ENCODE measurements at places on chromosomes 2 and 18. TPM values are rescaled to one million over a fixed set of nuclear protein-coding genes. Genes with fewer than 3 reads are reported as not detected.

DNA sequence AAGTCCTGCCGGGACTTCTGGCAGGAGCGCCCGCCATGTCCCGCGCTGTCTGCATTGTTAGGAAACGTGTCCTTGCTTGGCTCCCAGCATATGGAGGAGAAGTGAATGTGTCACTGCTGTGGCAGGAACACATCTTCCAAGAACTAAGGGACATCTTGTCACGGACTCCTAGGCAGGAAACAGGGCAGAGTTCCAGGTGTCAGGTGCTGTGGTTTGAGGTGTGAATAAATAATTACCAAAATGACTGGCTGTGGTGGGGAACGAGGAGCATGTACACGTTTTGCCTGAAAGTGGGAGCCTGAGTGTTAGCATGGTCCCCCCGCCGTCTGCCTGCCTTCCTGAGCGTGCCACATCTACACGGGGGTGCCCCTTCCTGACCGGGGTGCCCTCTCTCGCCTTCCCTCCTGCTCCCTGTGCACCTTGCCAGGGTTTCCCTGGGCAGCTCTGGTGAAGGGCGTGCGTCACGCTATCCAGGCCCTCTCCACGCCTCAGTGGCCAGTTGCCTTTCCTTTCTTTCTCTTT lies 237.5 kb downstream of the LDLRAD4 start:
- no peak overlapping the region for H3K27ac ChIP-seq
- peaks cover 43% of the 10 kb centered on the region for H3K27me3 ChIP-seq
- no peaks in the 10 kb centered on the region for H3K36me3 ChIP-seq
- no peaks in the 10 kb centered on the region for H3K4me1 ChIP-seq

DNA sequence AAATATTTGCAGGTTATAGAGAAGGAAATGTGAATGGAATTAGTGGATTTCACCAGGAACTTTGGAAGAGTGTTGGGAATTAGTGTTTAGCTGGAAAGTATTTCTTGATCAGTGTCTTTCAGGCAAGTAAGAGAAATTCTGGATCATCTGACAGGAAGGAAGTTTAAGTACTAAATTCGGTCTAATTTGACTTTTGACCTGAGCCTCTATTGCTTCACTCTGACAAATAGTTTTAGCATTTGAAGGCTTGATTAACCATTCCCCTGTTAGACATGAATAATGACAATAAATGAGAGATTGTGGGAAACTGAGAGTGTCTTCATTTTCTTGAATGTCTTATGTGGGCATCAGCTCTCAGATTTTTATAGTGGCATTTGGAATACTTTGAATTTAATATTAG lies 16.0 kb downstream of the CCNT2 start:
- peaks cover 35% of the 10 kb centered on the region for H3K4me1 ChIP-seq
- H3K36me3 ChIP-seq = peaks cover 34% of the 10 kb centered on the region
- no peaks in the 10 kb centered on the region for H3K27me3 ChIP-seq
- peak overlapping the region; percentile 11 for H3K4me3 ChIP-seq
- no peak for DNase-seq

DNA sequence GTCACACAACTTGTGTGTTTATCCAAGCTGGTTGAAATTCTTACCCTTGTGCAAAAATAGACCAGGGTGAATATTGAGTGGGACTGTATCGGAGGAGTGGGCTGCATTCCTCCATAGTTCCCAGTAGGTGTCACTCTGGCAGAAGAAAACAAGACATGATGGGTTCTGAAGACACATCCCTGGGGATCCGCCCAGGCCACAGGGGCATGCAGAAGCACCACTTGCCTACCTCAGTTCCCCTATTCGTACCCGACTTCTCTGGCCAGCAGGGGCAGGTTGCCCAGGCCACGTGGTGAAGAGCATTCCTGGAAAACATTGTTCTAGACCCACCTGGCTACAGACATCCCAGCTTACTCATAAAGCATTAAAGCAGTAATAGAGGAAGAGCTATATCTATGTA lies 168.2 kb downstream of the FAM210A start:
- H3K36me3 ChIP-seq = no peaks in the 10 kb centered on the region
- no peak overlapping the region for H3K27ac ChIP-seq
- no peak overlapping the region for H3K4me3 ChIP-seq
- no peaks in the 10 kb centered on the region for H3K4me1 ChIP-seq
- DNase-seq = peak; percentile 23
- H3K27me3 ChIP-seq = peaks cover 53% of the 10 kb centered on the region

DNA sequence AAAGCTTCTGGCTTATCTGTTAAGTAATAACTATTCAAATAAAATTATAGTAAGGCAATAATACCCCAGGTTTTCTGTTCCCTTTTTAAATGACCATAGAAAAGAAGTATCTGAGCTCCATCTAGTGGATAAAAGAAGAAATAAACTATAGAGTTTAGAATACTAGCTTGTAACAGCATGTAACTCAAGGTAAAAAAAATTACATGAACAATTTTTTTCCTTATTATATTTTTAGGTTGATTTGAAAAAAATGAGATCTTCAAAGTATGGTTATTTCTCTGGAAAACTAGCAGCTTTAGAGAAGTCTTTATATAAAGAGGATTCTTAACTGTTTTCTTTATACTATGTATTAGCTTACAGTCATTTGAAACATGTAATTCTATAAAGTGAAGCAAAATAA lies 58.1 kb downstream of the NCKAP1 start:
- H3K4me1 ChIP-seq = no peaks in the 10 kb centered on the region
- no peak for DNase-seq
- H3K27me3 ChIP-seq = no peaks in the 10 kb centered on the region
- peaks cover 25% of the 10 kb centered on the region for H3K36me3 ChIP-seq

DNA sequence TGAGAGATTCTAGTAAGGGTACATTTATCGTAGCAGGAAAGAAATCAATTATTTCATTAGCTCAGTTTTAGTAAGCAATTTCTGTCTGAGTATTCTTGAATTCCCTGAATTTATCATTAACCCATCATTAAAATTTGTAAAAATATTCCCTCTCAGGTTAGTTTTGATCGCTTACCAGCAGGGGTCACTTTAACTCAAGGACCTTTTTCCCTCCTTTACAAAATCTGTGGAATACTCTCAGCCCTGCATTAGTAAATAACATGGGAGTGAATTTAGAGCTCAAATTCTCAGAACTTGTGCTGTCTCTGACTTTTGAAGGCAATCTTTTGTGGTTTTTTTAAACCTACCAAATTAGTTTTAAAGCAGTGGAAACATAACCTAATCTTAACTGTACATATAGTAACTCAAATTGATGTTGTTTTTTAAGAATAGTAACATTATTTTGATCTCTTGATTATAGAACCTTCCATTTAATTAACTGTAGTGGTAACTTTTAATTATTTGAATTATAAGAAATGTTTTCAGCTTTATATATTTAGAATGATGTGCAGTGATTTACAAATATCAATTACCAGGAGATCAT lies 97.2 kb downstream of the AGPS start:
- H3K27me3 ChIP-seq = no peaks in the 10 kb centered on the region
- DNase-seq = no peak
- peaks cover 5% of the 10 kb centered on the region for H3K36me3 ChIP-seq
- no peak overlapping the region for H3K27ac ChIP-seq
- H3K4me1 ChIP-seq = no peaks in the 10 kb centered on the region

- H3K27ac ChIP-seq = no peak overlapping the region
- H3K27me3 ChIP-seq = no peaks in the 10 kb centered on the region
- DNase-seq = no peak
- H3K4me1 ChIP-seq = no peaks in the 10 kb centered on the region
- no peaks in the 10 kb centered on the region for H3K36me3 ChIP-seq
These were observed 306.1 kb downstream of the CPS1 start for GRCh38 chr2:210862283-210863065.

- H3K27me3 ChIP-seq = peaks cover 9% of the 10 kb centered on the region
- H3K36me3 ChIP-seq = no peaks in the 10 kb centered on the region
- DNase-seq = no peak
- no peak overlapping the region for H3K4me3 ChIP-seq
- H3K4me1 ChIP-seq = peaks cover 49% of the 10 kb centered on the region
These were observed 294.9 kb downstream of the DYSF start for GRCh38 chr2:71748227-71748626.

DNA sequence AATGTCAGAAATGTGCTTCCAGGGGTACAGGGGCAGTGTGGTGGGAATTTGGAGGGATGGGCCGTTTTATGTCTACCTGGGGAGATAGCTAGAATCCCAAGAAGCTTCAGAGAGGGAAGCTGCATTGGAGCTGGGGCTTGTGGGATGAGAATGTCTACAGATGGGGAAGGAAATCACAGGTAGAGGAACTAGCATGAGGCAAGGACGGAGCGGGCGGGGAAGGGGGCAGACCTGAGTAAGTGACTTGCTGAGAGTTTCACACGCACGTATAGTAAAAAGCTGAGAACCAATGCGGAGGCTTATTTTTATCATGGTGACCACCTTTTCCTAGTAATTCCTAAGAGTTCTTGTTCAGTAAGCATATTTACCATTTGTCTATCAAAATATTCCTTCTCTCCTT lies 6.3 kb downstream of the C2orf80 start:
- no peak overlapping the region for H3K27ac ChIP-seq
- no peaks in the 10 kb centered on the region for H3K27me3 ChIP-seq
- H3K36me3 ChIP-seq = no peaks in the 10 kb centered on the region
- peaks cover 14% of the 10 kb centered on the region for H3K4me1 ChIP-seq
- DNase-seq = no peak

GRCh38 chr18:9095297-9096006 lies 7.0 kb upstream of the NDUFV2 start:
- H3K36me3 ChIP-seq = peaks cover 13% of the 10 kb centered on the region
- H3K27ac ChIP-seq = peak overlapping the region; percentile 95
- no peak overlapping the region for H3K4me3 ChIP-seq
- H3K27me3 ChIP-seq = no peaks in the 10 kb centered on the region
- H3K4me1 ChIP-seq = peaks cover 38% of the 10 kb centered on the region
- DNase-seq = no peak

GRCh38 chr2:94977826-94978225 lies 47.7 kb upstream of the MAL start:
- no peak overlapping the region for H3K27ac ChIP-seq
- H3K4me1 ChIP-seq = no peaks in the 10 kb centered on the region
- H3K4me3 ChIP-seq = no peak overlapping the region

DNA sequence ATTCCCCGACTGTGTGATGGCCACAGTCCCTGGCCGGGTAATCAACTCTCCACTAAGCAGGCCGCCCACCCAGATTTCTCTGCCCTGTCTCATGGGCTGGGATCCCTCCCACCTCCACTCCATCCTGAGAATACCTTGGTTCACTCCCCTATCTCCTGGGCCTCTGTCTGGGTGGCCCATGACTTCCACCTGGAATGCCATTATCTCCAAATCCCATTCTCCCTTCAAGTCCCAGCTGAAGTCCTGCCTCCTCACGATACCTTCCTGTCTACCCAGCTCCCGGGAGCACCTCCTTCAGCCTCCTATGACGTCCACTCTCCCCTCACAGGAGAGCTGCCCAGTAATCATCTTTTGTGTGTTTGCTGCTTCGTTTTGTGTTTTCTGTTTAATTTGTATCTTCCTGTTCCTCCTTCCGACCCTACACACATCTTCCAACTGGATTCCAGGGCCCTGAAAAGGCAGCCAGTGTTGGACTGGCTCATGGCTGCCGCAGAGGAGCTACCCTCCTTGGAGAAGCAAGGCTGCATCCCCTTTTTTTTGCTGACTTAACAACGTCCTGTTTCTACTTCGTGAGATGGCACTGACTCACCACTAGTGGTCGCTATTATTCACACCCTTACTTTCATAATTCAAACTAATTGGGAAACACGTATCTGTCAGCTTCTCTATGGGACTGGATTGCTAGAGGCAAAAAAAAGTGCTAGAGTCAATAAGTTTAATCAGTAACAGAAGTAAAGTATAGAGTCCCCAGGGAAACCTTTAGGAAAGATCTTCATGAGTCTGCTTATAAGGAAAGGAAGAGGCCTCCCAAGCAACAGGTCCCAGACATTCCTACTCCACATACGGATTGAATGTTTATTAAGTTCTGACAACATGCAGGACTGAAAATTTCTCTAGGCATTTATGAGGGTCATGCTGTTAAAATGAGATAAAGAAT lies 171.9 kb upstream of the GATA6 start:
- no peak overlapping the region for H3K4me3 ChIP-seq
- H3K36me3 ChIP-seq = peaks cover 9% of the 10 kb centered on the region
- no peak overlapping the region for H3K27ac ChIP-seq
- H3K4me1 ChIP-seq = peaks cover 26% of the 10 kb centered on the region

- DNase-seq = no peak
- no peaks in the 10 kb centered on the region for H3K36me3 ChIP-seq
- H3K4me1 ChIP-seq = peaks cover 11% of the 10 kb centered on the region
- no peak overlapping the region for H3K4me3 ChIP-seq
These were observed 379.7 kb downstream of the RND3 start for GRCh38 chr2:150107816-150108215.

GRCh38 chr2:220279840-220280239 lies 652.4 kb downstream of the SLC4A3 start:
- peak overlapping the region; percentile 42 for H3K27ac ChIP-seq
- DNase-seq = no peak
- H3K4me3 ChIP-seq = no peak overlapping the region
- peaks cover 57% of the 10 kb centered on the region for H3K4me1 ChIP-seq
- H3K36me3 ChIP-seq = peaks cover 4% of the 10 kb centered on the region
- H3K27me3 ChIP-seq = no peaks in the 10 kb centered on the region

DNA sequence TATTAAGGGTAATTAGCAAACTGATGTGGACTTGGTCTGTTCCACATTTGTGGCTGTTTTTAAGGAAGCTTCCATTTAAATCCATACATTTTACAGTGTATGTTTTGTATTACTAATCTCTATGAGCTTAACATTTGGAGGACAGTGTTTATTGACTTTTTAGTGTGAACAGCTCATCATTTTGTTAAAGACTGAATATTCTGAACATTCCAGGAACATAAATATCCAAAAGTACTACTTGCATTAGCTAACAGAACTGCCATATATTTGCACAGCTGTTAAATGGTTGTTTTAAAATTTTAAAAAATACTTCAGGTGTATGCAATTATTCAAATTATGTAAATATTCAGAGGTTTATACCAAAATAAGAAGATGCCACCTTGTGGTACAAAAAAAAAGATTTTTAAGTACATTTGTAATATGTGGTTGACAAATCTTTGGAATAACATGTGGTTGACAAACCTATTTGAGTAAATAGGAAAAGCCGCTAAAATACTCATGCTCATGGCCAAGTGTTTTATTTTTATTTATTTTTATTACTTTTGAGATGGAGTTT lies 439.7 kb upstream of the FANCL start:
- no peak for DNase-seq
- peaks cover 8% of the 10 kb centered on the region for H3K4me1 ChIP-seq
- H3K27me3 ChIP-seq = no peaks in the 10 kb centered on the region
- no peak overlapping the region for H3K4me3 ChIP-seq

GRCh38 chr18:3448838-3449511 lies 997 bp upstream of the TGIF1 start:
- no peak for DNase-seq
- peak overlapping the region; percentile 95 for H3K27ac ChIP-seq
- H3K4me3 ChIP-seq = peak overlapping the region; percentile 92

GRCh38 chr2:128646091-128646490 lies 327.4 kb upstream of the HS6ST1 start:
- no peaks in the 10 kb centered on the region for H3K36me3 ChIP-seq
- no peak for DNase-seq
- H3K27me3 ChIP-seq = peaks cover 40% of the 10 kb centered on the region

- no peak for DNase-seq
- peaks cover under 1% of the 10 kb centered on the region for H3K4me1 ChIP-seq
- H3K36me3 ChIP-seq = peaks cover 12% of the 10 kb centered on the region
- no peaks in the 10 kb centered on the region for H3K27me3 ChIP-seq
These were observed 4.7 kb upstream of the MYCN start for GRCh38 chr2:15935675-15936074.

SLC5A7 gene
- total RNA-seq = not detected

C2orf81 gene
- total RNA-seq = 5.7 TPM

NIFK gene
- 95.2 TPM for total RNA-seq

GPR35 gene
- 49.4 TPM for total RNA-seq

CDH2 gene
- total RNA-seq = 1.5 TPM

ZC3H15 gene
- 86.5 TPM for total RNA-seq

BZW1 gene
- 240 TPM for total RNA-seq

SOX11 gene
- total RNA-seq = not detected

TGFA gene
- 104 TPM for total RNA-seq

CFAP221 gene
- total RNA-seq = 9.5 TPM

SOWAHC gene
- total RNA-seq = 19.1 TPM

SCN9A gene
- 6.1 TPM for total RNA-seq

CIDEA gene
- not detected for total RNA-seq

MBD1 gene
- total RNA-seq = 70.5 TPM

Data from Calu3 (cell line).